ENCODE measurements at places on chromosomes 3 and 15.

- no peak for DNase-seq
These were observed 11.4 kb upstream of the STAB1 start for GRCh38 chr3:52483577-52484381.

GRCh38 chr3:158352551-158352950 is 218.4 kb upstream of the MLF1 start:
- no peak for DNase-seq

DNA sequence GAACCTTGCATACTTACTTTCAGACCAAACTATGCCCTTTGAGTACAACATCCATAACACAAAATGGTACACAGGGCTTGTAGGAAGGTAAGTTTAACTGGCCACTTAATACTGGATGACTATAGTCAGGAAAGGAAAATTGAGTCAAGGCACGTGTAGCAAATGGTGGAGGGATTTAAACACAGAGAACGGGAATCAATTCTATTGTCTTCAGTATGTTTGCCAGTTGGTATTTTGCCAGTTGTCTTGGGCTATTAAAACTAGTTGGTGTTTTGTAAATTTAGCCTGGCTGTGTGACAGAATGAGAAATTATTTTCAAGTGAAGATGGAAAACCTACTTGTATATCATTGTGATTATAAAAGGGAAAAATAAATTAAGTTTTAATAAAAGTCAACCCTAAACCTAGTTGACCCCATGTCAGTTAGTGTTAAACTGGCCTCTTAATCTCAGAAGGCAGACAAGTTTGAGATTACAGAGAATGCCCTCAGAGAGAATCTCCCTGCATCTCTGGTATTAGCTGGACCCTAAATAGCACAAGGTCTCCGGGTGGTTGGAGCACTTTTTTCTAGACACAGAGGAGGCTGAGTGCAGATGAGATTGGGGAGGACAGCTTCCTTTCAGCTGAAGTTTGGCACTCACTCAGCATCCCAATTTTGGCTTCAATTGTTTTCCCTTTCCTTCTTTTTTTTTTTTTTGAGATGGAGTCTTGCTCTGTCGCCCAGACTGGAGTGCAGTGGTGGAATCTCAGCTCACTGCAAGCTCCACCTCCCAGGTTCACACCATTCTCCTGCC is 91.2 kb downstream of the MB21D2 start:
- no peak for DNase-seq

DNA sequence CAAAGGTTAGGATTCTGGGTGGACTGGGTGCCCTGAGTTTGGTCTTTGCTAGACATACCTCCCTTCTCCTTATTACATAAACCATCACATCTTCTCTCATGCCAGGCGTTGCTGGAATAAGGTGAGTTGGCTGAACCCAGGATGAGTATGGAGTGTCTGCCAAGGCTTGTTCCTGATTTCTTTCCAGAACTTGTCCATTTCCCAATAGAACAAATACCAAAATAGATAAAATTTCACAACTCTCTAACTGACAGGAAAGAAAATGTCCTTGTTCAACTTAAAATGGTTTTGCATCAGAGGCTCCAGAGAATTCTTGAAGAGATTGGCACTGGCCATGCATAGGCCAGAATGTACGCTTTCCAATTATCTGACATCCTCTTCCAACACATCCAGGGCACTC is 291.9 kb downstream of the IGSF11 start:
- DNase-seq = no peak

GRCh38 chr3:56879436-56880215 is 77.9 kb upstream of the ARHGEF3 start:
- DNase-seq = no peak

DNA sequence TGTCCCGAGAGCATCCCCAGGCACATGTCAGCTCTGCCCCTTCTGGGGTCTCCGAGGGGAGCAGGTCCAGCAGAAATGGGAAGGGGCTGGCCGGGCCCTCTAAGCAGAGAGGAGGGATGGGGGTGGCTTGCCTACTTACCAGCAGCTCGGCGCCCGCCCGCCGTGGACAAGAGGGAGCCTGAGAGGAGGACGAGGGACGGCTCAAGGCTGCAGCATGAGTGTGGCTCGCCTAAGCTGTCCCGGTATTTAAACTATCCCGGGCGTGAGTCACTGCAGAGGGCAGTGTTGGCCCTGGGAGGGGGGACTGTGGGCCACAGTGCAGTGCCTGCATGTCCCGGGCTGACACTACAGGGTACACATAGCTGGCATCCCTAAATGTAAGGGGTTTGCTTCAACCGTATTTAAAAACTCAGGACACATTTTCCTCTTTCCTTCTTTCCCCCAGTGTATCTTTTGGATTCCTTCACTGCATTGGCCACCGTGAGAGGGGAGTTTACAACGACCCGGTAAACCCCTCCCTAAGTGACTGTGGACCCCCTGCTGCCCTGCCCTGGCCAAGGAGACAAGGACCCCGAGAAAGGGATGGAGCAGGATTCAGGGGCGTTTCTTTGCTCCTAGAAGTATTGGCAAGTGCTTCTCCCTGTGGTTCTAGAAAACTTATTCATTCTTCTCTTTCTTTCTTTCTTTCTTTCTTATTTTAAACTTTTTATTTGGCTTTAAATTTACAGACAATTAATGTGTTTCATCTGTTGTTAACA is at the start of gene LRRC15:
Gene LRRC15, minus strand, starts transcription at position 222 of the 758 bp plus-strand sequence. CDS start 8,700 bp downstream, outside the sequence.
- DNase-seq = no peak

DNA sequence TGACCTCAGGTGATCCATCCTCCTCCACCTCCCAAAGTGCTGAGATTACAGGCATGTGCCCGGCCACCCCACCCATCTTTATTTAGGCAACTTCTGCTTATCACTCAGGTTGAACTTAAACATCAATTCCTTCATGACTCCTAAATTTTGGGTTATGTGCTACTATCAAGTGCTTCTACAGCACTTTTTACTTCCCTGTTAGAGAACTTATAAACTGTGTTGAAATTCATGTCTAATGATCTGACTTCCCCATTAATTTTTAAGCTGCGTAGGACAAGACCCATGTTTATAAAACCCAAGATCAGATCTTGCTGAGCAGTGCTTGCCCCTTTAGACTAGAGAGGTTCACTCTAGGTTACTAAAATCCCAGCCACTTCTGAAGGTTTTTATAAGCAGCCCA is 266.2 kb upstream of the TPRG1 start:
- DNase-seq = no peak

- no peak for DNase-seq
These were observed 5.8 kb downstream of the LNP1 start for GRCh38 chr3:100407164-100407563.

- no peak for DNase-seq
These were observed 77.7 kb upstream of the GPR149 start for GRCh38 chr3:154507727-154508126.

GRCh38 chr3:141305436-141305835 is 62.9 kb upstream of the ZBTB38 start:
- no peak for DNase-seq

DNA sequence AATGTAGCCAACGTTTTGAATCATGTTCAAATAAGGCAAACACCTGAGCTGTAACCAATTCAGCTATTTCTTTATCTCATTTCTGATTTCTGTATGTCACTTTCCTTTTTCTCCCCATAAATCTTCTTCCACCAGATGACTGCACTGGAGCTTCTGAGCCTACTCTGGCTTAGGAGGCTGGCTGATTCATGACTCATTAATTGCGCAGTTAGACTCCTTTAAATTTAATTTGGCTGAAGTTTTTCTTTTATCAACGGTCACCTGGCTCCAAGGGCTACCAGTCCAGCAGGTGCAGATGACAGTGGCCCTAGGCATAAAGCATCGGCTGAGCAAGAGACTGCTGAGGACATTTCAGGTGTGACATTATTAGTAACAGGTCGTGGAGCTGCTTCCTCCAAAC is 39.6 kb upstream of the ITGA11 start:
- DNase-seq = no peak

GRCh38 chr3:58462829-58463180 is 29.1 kb upstream of the KCTD6 start:
- DNase-seq = no peak

GRCh38 chr3:112604536-112604935 is 36.4 kb downstream of the CCDC80 start:
- DNase-seq = no peak

DNA sequence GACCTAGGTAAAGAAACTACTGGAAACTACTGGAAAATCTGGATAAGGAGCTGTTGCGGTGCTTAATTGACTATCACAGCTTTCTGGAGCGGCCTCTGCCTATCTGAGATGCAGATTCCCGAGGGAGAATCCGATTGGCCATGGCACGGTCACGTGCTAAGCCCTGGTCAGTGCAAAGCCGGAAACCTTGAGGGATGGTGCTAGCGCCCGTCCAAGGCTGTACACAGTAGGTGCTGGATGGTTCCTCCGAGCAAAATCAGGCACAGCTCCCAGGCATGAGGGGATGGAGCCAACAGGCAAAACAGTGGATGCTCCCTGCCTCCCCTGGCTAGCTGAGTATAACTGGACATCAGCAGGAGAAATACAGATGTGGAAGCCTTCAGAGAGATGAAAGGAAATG is 238.7 kb upstream of the HES1 start:
- DNase-seq = no peak

- peak; percentile 13 for DNase-seq
These were observed 641 bp downstream of the OPA1 start for GRCh38 chr3:193593668-193594030.

GRCh38 chr3:127394984-127395662 is 107.3 kb upstream of the PRR20G start:
- no peak for DNase-seq

- no peak for DNase-seq
These were observed 50.7 kb downstream of the SETD5 start for GRCh38 chr3:9448071-9448470.

GRCh38 chr3:164326714-164327113 is 751.6 kb downstream of the SI start:
- DNase-seq = no peak

- no peak for DNase-seq
These were observed 821 bp downstream of the LINS1 start for GRCh38 chr15:100601163-100601562.

- no peak for DNase-seq
These were observed 339.8 kb downstream of the THSD4 start for GRCh38 chr15:71455107-71455506.

DNA sequence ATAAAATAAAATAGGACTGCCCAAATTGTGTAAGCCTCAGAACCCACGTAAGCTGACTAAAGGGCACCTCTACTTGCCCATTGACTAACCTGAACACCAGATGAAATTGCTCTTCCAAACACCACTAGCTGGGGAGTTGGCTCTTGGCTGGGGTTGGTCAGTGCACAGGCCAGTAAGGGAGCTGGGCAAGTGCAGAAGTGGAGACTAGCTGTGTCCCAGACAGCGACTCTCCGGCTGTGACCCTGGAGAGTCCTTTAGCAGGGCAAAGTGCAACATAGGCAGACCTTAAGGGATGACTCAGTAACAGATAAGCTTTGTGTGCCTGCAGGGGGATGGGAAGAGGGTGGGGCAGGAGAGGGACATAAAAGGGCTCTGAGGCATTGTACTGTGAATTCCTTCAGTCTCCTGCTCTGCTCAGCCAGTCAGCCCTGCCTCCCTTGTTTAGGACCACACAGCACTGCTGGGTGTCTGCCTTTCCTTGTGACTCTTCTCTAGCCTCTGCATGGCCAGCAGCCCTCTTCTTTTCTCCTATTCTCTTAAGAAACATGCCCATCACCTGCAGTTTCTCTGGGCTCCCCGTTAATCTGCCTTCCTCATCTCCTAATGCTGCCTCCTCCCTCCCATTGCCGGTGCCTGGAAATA is 13.2 kb downstream of the NR1I2 start:
- no peak for DNase-seq

GRCh38 chr15:87120555-87120954 is 1040.9 kb downstream of the AGBL1 start:
- no peak for DNase-seq

DNA sequence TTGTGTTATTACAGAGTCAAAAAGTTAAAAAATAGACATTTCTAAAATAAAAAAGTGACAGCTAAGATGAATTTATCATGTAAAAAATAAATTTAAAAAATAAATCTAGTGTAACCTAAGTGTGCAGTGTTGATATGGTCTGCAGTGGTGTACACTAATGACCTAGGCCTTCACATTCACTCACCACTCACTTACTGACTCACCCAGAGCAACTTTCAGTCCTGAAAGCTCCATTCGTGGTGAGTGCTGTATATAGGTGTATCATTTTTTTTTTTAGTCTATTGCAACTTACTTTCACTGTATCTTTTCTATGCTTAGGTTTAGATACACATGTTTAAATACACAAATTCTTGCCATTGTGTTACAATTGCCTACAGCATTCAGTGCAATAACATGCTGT is 459.4 kb upstream of the ROBO1 start:
- DNase-seq = no peak

GRCh38 chr3:171727288-171727687 is 83.0 kb downstream of the PLD1 start:
- no peak for DNase-seq

DNA sequence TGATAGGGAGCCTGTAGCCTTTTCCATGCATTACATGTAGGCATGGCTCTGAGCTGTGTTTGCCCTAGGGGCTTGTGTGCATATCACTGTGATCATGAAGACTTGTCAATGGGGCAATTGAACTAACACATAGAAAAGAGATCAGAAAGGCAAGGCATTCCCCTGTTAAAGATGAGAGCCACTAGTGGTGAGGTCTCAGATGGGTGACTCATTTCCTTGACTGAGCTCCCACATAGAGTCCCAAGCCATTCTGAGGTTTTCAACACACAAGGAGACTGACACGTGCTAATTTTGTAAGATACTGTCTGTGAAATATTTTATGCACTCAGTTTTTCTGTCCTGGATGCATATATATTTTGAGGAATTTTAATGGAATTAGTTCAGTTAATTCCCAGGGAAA is 53.8 kb downstream of the SAMMSON start:
- DNase-seq = no peak

DNA sequence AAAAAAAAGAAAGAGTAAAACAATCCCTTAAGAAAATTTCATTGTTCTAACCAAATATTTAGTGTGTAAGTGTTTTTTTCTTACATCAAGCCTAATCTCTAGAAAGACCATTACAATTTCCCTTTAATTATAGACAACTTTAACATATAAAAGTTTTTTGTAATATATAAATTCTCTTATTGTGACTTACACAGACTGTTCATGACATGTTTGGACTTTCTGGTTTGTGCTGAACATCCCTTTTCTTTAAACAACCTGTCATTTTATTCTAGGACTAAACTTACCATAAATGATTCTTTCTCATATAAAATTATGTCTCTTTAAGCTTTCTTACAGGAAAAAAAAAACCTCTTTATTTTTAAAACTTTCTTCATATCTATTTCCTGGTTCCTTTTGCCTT is 13.0 kb upstream of the BTLA start:
- DNase-seq = no peak
